ENCODE measurements at places on chromosomes 11 and 22.
A peak's percentile ranks its signal among the peaks of the same experiment; 100 is the strongest.

DNA sequence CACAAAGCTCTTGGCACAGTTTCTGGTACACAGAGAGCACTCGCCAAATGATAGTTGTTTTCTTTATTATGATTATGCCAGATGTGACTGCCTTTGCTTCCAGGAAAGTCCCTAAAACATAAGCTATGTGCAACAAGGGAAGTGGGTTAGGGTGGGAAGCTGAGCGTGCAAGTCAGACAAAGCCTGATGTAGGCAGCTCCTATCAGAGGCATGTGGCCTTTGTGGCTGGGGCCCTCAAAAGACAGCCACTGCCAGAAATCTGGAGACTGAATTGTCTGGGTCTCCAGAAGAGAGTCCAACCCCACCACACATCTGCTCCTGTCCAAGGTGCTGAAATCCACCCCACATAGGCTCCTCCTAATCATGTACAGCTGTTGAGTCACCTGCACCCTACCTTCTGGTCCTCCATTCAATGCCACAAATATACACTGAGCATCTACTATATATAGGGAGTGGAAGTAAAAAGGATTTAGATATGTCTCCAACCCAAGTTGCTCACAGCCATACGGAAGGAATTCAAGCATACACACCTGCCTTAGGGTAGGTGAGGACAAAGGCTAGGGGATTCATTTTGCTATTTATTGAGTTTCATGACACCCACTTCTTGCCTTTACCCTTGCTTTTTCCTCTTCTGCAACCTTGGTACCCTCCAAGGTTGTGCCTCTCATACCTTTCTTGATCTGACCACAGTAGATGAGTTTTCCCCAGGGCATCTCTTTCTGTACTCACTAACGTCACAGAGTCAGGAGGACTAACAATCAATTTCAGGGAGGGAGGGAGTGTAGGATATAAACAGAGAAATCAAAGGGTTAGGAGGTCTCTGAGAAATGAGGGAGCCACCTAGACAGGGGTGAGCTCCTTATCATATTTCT, 12.4 kb downstream of the SEC14L3 start:
- DNase-seq = no peak

GRCh38 chr11:63613517-63614135, 607 bp downstream of the PLAAT3 start:
- DNase-seq = peak; percentile 5

DNA sequence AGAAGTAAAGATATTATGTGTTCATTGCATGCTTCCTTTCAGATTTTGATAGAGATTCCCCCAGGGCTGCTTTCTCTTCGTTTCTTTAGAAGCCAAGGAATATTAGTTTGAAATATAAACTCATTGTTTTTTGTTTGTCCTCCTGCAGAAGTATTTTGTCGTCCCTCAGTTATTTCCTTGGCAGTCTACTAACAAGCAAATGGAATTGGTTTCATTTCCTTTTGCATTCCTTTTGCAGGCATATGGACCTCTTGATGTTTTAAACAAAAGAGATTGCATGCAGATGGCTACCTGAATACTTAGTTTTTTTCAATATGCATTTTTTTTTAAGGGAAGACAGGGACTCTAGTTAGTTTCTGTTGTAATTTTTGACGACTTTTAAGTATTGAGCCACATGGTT, 62.2 kb downstream of the BCL2L13 start:
- DNase-seq = no peak

GRCh38 chr11:44627911-44628729, 62.7 kb downstream of the CD82 start:
- no peak for DNase-seq

DNA sequence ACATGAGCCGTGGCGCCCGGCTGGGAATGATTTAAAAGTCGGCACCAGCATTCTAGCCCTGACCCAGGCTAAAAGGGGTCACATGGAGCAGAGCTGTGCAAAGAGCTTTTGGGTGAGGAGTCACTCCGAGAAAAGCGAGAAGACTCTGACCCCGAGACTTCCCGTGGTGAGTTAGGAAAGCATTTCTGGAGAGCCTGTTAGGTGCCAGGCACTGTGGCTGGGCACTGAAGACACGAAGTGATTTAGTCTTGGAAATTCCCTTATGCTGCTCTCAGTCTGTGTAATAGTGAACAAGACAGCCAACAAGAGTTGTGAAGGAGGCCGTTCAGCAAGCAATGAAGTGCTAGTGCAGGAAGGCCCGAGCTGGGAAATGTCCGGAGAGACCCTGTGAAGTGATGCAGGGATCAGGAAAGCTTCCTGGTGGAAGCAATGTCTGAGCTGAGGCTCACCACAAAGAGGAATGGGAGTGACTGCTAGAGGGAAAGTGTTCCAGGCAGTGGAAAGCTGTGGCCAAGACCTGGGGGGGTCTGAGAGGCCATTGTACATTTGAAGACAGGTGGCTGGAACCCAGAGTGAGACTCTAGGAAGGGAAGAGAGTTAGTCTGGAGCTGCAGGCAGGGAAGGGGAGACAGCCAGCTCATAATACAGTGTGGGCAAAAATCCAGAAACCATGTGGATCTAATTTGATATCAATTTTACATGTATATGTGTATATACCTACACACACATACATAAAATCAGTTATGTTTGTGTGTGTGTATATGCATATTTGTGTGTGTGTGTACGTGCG, 31.6 kb downstream of the MARK2 start:
- DNase-seq = no peak

DNA sequence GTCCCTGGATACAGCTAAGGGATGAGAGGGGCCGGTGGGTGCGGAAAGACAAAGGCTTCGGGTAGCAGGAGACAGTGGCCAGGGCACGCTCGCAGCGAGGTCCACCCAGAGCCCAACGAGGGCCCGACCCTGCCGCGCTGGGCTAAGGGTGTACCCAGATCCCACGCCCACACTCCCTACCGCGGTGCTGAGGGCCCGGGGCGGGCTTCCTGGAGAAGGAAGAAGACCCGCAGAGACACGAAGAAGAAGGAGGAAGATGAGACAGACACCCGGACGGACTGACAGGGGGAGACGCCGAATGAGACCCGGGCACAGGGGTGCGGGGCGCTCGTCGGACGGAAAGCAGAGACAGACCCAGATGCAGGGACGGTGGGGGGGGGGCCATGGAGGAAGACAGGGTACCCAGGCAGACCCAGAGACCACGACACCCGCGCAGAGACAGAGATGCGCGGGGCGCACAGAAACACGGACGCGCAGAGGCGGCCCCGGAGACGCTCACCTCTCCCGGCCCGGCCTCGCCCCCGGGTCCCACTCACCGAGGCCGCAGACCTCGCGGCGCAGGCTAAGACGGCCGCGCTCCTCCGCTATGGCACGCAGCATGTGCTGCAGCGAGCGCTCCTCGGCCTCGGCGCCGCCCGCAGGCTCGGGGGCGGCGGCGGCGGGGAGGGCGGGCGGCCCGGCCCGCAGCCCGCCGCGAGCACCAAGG, 437 bp downstream of the KIAA0930 start:
- peak; percentile 51 for DNase-seq

GRCh38 chr11:10405865-10406592, 49.0 kb upstream of the AMPD3 start:
- peak; percentile 96 for DNase-seq

DNA sequence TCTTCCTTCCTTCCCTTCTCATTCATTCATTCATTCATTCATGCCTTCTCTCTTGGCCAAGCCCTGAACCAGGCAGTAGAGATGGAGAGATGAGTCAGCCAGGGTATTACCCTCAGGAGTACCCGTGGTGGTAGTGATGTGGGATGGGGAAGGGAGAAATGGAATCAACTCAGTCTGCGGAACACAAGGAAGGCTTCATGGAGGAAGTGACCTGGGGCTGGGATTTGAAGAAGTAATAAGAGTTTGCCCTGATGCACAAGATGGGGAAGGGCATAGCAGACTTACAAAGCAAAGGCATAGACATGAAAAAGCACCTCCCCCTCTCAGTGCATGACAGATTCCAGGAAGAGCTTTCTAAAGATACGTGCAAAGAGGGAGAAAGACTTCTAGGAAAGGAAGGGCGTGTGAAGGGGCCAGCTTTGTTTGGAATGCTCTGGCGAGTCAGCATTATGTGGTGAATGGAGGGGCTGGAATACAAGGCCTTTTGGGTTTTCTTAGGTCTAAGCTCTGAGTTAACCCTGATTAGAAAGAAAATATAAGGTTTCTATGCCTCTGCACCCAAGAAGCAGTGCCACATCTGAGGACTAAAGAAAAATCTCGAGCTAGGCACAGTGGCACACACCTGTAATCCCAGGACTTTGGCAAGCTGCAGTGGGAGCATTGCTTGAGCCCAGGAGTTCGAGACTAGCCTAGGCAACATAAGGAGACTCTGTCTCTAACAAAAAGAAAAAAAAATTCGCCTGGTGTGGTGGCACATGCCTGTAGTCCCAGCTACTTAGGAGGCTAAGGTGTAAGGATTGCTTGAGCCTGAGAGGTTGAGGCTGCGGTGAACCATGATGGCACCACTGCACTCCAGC, 36.4 kb upstream of the ACER3 start:
- DNase-seq = no peak

DNA sequence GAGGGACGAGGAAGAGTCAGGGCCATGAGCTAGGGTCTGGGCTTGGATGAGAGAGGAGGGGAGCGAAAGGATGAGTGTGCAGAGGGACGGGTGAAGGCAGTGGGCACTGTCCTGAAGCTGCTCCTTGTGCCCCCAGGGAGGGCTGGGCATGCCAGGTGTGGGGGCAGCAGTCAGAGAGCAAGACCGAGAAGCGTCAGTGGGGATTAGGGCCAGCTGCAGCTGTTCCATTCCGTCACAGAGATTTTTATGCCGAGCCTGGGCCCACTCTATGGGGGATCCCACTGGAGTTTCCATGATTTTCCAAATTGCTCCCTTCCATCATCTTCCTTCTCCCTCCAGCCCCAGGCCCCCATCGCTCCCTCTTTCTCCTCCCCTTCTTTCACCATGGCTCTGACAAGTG, 93.2 kb downstream of the NECTIN1 start:
- peak; percentile 38 for DNase-seq

DNA sequence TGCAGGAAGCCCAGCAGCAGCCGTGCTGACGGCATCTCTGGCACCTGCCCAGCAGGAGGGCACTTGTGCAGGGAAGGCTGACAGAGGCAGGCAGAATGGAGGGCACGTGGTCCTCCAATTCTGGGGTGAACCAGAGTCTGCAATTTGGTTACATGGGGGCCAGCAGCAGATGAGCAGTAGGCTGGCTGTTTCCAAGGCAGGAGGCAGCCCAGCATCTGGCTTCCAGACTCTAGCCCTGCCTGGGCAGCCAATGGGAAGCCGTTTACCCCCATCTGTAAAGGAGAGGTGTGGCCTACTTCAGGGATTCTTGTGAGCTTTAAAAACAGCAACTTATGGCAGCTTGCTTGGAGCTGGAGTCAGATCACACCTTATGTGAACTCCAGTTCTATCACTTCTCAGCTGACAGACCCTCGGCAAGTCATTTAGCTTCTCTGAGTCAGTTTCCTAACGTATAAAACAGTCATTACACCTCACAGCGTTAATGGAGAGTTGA, 27.9 kb upstream of the RASL10A start:
- peak; percentile 90 for DNase-seq

Data from NCI-H82 (cell line).